IPS DF 6.9 (cell line): ENCODE measurements at places on chromosomes 6 and 20.

DNA sequence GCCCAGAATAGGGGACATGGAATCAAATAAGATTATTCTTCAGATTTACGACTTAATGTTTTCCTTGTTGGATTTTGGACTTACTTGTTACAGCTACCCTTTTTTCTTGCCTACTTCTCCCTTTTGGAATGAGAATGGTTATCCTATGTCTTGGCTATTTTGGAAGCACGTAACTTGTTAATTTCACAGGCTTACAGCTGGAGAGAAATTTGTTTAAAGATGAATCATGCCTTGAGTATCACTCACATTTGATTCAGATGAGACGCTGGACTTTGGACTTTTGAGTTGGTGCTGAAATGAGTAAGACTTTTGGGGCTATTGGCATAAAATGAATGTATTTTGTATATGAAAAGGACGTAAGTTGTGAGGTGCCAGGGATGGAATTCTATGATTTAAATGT, 83.3 kb downstream of the SMPDL3A start:
- no peak for DNase-seq
- H3K4me1 ChIP-seq, result no peaks in the 10 kb centered on the region
- H3K27ac ChIP-seq, result no peak overlapping the region
- H3K36me3 ChIP-seq, result no peaks in the 10 kb centered on the region

DNA sequence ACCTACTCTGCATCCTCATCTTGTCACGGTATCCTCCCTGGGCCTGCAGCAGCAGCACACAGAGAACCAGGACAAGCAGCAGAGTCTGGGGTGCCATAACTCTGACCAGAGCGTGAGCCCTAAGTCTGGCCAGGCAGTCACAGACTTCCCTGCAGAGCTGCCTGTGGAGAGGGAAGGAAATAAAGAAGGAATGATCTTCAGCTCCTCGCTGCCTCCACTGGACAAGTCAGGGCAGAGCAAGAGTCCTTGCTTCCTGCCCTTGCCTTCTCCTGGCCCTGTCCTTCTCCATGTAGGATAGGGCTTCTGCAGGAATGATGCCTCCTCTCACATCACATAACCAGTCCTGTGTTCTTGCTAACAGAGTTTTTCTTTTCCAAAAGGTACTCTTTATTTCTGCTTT, 15.9 kb upstream of the WFDC11 start:
- DNase-seq, result peak; percentile 20
- H3K27me3 ChIP-seq, result no peaks in the 10 kb centered on the region
- H3K4me1 ChIP-seq, result no peaks in the 10 kb centered on the region
- H3K4me3 ChIP-seq, result no peak overlapping the region

DNA sequence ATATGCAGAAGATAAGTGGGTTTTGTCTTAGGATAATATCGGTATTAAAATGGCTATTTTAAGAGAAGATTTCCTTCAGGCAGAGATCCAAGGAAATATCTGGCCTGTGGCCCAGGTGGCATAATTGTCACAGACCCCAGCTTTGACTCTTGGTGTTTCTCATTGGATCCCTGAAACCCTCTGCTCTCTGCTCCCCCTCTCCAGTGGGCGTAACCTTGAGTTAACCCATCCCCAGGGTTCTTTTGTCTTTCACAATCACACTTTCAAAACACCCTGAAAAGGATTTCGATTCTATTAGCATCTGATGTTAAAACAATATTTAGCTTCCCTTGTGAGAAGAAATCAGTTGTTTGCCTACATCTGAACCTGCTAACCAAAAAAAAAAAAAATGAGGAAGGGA, 7.2 kb downstream of the SSTR4 start:
- H3K4me3 ChIP-seq, result no peak overlapping the region
- peaks cover 4% of the 10 kb centered on the region for H3K27me3 ChIP-seq
- DNase-seq, result no peak
- peaks cover 4% of the 10 kb centered on the region; the same call in 1 of the 2 replicates for H3K4me1 ChIP-seq
- no peak overlapping the region for H3K27ac ChIP-seq

- no peak for DNase-seq
- peaks cover 6% of the 10 kb centered on the region; the same call in 1 of the 2 replicates for H3K4me1 ChIP-seq
- H3K36me3 ChIP-seq, result no peaks in the 10 kb centered on the region
- H3K27me3 ChIP-seq, result no peaks in the 10 kb centered on the region
- H3K27ac ChIP-seq, result no peak overlapping the region
- H3K4me3 ChIP-seq, result no peak overlapping the region
These were observed 33.6 kb downstream of the KCNB1 start for GRCh38 chr20:49448917-49449316.

DNA sequence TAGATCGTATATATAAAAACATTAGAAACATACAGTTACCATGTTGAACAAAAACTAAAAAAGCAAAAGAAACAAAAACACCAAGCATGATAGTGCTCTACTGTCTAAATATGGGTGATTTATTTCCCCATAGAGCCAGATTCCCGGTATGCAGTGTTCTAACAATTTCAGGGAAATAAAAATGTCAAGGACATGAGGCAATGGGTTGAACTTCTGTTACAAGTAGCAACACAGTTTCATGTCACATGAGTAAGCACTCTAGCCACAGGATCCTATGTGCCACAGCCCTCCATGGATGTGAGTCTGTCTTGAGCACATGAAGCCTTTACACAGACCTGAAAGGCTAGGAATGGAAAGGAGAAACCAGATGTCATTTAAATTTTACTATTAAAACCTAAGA, 96.0 kb downstream of the MAP3K5 start:
- H3K27me3 ChIP-seq, result no peaks in the 10 kb centered on the region
- no peak overlapping the region for H3K27ac ChIP-seq
- no peak overlapping the region for H3K4me3 ChIP-seq
- H3K4me1 ChIP-seq, result no peaks in the 10 kb centered on the region

- no peak overlapping the region for H3K4me3 ChIP-seq
- no peaks in the 10 kb centered on the region for H3K4me1 ChIP-seq
- no peaks in the 10 kb centered on the region for H3K36me3 ChIP-seq
- DNase-seq, result no peak
These were observed 144.3 kb downstream of the GRIK2 start for GRCh38 chr6:101537753-101538316.

GRCh38 chr6:22653980-22654610, 84.7 kb downstream of the HDGFL1 start:
- no peak overlapping the region for H3K4me3 ChIP-seq
- H3K27me3 ChIP-seq, result no peaks in the 10 kb centered on the region
- no peak for DNase-seq

DNA sequence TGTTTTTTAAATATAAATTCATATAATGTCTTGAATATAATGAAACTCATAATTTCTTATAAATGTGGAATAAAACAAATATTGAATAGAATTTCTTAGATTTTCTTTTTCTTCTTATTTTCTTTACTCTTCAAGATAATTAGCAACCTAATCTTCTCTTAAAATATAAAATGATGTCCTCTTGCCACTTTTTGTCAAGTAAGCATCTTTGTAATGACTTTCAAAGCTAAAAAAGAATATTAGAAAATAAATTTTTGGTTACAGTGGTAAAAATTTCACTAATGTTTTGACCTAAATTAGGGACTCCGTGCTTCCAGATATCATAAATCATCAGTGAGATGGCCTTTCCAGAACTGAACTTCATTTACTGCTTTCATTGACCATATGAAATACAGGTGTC, 846.4 kb downstream of the FRK start:
- H3K27ac ChIP-seq, result no peak overlapping the region
- H3K4me3 ChIP-seq, result no peak overlapping the region
- no peaks in the 10 kb centered on the region for H3K36me3 ChIP-seq
- DNase-seq, result no peak
- H3K4me1 ChIP-seq, result no peaks in the 10 kb centered on the region

DNA sequence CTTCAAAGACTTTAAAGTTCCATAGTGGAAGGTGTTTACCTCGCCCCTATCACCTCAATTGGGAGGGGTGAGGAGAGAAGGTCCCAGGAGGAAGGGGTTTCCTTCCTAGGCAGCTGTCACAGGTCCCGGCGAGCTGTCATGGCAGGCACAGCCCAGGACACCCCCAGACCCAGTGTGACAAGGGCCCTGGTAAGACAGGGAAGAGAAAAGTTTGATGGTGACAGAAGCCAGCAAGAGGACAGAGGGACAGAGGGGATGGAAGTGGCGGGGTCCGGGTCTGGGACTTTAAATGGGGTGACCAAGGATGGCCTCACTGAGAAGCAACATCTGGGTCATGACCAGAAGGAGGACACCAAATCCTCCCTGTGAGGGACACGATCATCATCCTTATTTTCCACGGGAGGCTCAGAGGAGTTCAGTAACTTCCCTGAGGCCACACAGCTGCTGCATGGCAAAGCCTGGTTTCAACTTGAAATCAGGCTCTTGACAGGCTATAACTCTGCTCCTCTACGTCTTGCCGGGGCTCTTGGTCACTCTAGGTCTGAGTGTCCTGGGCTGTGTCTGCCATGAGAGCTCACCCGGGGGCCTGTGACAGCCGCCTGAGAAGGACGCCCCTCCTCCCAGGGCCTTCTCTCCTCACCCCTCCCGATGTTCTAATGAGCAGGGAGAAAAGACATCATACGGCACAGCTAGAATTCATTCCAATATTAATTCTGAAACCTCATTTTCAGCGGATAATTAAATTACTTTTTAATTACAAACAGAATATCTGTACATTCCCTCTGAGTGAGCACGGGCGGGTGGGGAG, 222.2 kb downstream of the PREX1 start:
- no peak overlapping the region for H3K27ac ChIP-seq
- H3K36me3 ChIP-seq, result no peaks in the 10 kb centered on the region
- H3K4me3 ChIP-seq, result no peak overlapping the region
- no peak for DNase-seq

- H3K4me1 ChIP-seq, result no peaks in the 10 kb centered on the region; the same call in 1 of the 2 replicates
- no peak overlapping the region for H3K27ac ChIP-seq
- no peak for DNase-seq
- H3K4me3 ChIP-seq, result no peak overlapping the region
- no peaks in the 10 kb centered on the region for H3K36me3 ChIP-seq
- H3K27me3 ChIP-seq, result no peaks in the 10 kb centered on the region
These were observed 111.7 kb downstream of the TRERF1 start for GRCh38 chr6:42339991-42340401.

DNA sequence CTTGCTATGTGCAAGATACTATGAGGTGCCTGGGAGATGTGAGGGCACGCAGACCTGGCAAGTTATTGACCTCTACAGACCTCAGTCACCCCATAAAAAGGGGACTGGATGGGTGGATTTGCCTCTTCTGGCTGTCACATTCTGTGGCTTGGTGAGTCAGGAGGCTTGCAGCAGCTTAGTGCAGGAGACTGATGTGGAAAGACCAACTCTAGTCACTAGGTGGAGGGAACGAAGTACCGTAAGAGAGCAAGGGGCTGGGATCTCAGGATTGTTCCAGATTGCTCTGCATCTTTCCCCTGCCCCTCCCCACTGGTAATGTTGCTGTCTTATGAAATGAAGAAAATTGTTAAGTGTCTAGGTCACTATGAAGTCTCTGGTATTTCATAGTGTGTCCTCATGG, 3.3 kb downstream of the MAPRE1 start:
- H3K27ac ChIP-seq, result no peak overlapping the region
- H3K4me1 ChIP-seq, result no peaks in the 10 kb centered on the region
- H3K27me3 ChIP-seq, result no peaks in the 10 kb centered on the region
- peaks cover 3% of the 10 kb centered on the region; the same call in 1 of the 2 replicates for H3K36me3 ChIP-seq
- H3K4me3 ChIP-seq, result no peak overlapping the region

GRCh38 chr20:36804425-36804824, 30.9 kb upstream of the DSN1 start:
- no peaks in the 10 kb centered on the region for H3K4me1 ChIP-seq
- no peaks in the 10 kb centered on the region for H3K27me3 ChIP-seq
- no peak overlapping the region for H3K27ac ChIP-seq
- H3K4me3 ChIP-seq, result no peak overlapping the region
- DNase-seq, result no peak
- H3K36me3 ChIP-seq, result peaks cover 9% of the 10 kb centered on the region; the same call in 1 of the 2 replicates
